ENCODE measurements at places on chromosomes 1 and 21. TPM values are rescaled to one million over a fixed set of nuclear protein-coding genes. Genes with fewer than 3 reads are reported as not detected.

The B3GALT5 gene
- not detected for total RNA-seq

The SMIM1 gene
- 2.1 TPM for total RNA-seq

The RHEX gene
- total RNA-seq = not detected

The MROH9 gene
- total RNA-seq = not detected

The FCGR3A gene
- 2.3 TPM for total RNA-seq

The SLC35D1 gene
- 11.3 TPM for total RNA-seq

The OR2T11 gene
- total RNA-seq = not detected

The SPRR1B gene
- total RNA-seq = not detected

The HSD11B1 gene
- total RNA-seq = not detected

The TSTD1 gene
- 81.7 TPM for total RNA-seq

The CACNA1S gene
- not detected for total RNA-seq
